Ascending aorta (tissue), 2 donors: ENCODE measurements at places on chromosomes 6 and 20. TPM values are rescaled to one million over a fixed set of nuclear protein-coding genes. Genes with fewer than 3 reads are reported as not detected.

DNA sequence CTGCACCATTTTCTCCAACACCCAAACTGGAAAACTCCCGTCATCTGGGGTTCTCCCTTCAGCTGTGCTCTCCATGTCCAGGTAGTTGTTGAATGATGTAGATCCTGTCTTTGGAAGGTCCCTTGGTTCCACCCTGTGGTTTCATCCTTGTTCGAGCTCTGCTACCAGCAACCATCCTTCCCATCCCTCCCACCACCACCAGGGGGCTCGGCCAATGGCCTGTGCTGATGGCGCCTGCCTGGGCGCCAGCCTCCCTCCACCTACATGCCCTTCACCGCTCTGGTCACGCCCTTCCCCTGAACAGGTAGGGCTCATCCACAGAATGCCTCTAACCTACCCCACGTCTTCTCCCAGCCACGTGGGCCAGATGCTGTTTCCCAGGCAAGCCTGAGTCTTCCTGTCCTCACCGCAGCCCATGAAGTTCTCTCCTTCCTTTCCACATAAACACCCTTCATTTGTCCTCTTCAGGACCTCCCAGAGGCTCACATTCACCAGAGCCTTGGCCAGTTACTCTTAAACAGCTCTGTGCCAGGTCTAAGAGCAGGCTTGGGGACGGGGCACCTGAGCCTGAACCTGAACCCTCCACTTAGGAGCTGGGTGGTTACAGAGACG, 75.1 kb upstream of the DUSP22 start:
- H3K4me1 ChIP-seq: no peaks in the 10 kb centered on the region
- no peaks in the 10 kb centered on the region for H3K36me3 ChIP-seq
- DNase-seq: no peak
- H3K27ac ChIP-seq: no peak overlapping the region

BPIFB2 gene
- total RNA-seq: not detected

- no peak for DNase-seq
- H3K4me3 ChIP-seq: no peak overlapping the region
- H3K27me3 ChIP-seq: no peaks in the 10 kb centered on the region
- no peaks in the 10 kb centered on the region for H3K36me3 ChIP-seq
- peaks cover 40% of the 10 kb centered on the region for H3K4me1 ChIP-seq
Measured at GRCh38 chr6:85470023-85470410, 20.1 kb downstream of the NT5E start.

GRCh38 chr20:50123418-50123817, 10.5 kb upstream of the UBE2V1 start:
- H3K36me3 ChIP-seq: peaks cover 33% of the 10 kb centered on the region
- DNase-seq: no peak
- H3K27me3 ChIP-seq: no peaks in the 10 kb centered on the region
- peaks cover 3% of the 10 kb centered on the region for H3K4me1 ChIP-seq
- no peak overlapping the region for H3K27ac ChIP-seq
- no peak overlapping the region for H3K4me3 ChIP-seq

DNA sequence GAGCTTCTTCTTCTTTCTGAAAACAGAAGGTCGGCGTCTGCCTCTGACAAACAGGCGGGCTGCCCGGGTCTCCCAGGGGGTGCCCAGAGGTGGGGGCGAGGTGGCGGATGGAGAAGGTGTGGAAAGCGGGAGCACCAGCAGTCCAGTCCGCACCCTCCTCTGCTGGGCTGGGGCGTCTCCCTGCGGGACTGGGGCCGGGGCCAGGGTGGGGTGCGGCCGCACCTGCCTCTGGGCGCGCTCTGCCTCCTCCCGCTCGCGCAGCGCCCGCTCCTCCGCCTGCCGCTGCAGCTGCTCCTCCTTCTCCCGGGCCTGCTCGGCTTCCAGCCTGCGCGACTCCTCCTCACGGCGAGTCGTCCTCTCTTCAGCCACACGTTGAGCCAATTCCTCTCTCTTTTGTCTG, 71.1 kb upstream of the BCLAF1 start:
- no peaks in the 10 kb centered on the region for H3K4me1 ChIP-seq
- H3K36me3 ChIP-seq: peaks cover 5% of the 10 kb centered on the region
- no peak for DNase-seq
- no peaks in the 10 kb centered on the region for H3K27me3 ChIP-seq

DNA sequence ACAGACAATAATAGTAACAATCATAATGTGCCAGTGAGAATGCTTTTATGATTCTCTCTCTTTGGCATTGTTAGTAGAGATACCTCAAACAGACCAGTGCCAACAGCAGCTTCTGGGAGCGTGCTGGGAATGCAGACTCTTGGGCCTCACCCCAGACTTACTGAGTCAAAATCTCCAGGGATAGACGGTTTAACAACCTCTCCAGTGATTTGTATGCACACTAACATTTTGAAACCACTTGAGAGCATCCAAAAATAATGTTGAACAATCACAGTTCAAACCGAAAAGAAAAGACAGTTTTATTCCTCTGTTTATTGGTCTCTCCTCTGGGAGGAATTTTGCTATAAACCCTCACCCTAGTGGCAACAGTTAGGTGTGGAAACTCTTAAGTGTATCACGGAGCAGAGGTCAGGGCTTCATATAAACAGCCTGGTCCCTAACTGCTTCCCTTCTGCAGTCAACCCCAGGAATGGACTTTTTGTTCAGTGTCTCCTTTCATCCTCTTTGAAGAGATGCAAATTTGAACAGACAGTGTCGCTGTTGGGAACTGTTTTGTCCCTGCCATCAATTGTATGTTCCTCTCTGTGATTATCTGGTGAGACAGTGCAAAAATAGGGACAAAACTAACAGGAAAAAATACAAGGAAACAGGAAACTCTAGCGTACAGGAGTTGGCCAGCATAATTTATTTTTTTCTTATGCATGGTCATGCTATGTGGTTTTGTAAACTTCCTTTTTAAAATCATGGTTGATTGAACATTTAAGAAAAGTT, 162.4 kb upstream of the BTBD3 start:
- no peaks in the 10 kb centered on the region for H3K4me1 ChIP-seq
- H3K4me3 ChIP-seq: no peak overlapping the region
- DNase-seq: no peak
- H3K27ac ChIP-seq: no peak overlapping the region

DNA sequence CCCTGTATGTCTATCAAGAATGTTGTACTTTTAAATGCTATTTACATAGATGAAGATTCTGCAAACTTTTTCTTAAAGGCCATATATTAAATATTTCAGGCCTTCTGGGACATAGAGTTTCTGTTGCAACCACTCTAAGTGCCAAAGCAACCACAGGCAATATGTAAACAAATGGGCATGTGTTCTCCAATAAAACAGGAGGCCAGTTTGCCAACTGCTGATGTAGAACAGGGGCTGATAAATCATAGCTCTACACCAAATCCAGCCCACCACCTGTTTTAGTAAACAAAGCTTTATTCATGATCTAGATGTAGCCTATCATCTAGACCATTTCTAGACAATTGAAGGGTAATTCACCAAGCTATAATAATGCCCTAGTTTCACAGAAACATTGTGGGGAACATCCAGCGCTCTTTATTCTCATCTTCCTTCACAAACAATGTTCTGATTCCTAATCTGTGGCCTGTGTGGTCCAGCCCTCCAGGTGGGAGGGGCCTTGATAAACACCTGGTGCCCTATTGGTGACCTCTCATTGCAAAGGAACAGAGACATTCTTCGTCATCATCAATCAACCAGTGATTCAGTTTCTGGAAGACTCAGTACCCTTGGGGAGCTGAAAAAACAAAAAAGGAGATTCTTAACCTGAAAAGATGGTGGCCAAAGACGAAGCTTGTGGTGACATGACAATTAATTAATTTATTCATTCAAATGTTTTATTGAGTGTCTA, 80.2 kb downstream of the PREP start:
- no peak overlapping the region for H3K27ac ChIP-seq
- H3K36me3 ChIP-seq: peaks cover 17% of the 10 kb centered on the region
- H3K27me3 ChIP-seq: no peaks in the 10 kb centered on the region
- H3K4me3 ChIP-seq: no peak overlapping the region

GRCh38 chr6:52098721-52099120, 11.3 kb upstream of the PKHD1 start:
- H3K4me3 ChIP-seq: no peak overlapping the region
- no peaks in the 10 kb centered on the region for H3K27me3 ChIP-seq
- no peak overlapping the region for H3K27ac ChIP-seq
- no peaks in the 10 kb centered on the region for H3K36me3 ChIP-seq

SNAP25 gene
- 0.43 TPM for total RNA-seq

- H3K36me3 ChIP-seq: no peaks in the 10 kb centered on the region
- DNase-seq: no peak
- H3K4me3 ChIP-seq: no peak overlapping the region
- no peaks in the 10 kb centered on the region for H3K27me3 ChIP-seq
- no peaks in the 10 kb centered on the region for H3K4me1 ChIP-seq
- no peak overlapping the region for H3K27ac ChIP-seq
Measured at GRCh38 chr6:140436023-140436811, 1061.8 kb upstream of the CITED2 start.

GRCh38 chr20:16063881-16064280, 509.4 kb downstream of the KIF16B start:
- DNase-seq: no peak
- no peaks in the 10 kb centered on the region for H3K27me3 ChIP-seq
- H3K4me3 ChIP-seq: no peak overlapping the region

NXT1 gene
- total RNA-seq: 50.0 TPM

GRCh38 chr6:136415351-136416007, 125.8 kb upstream of the BCLAF1 start:
- H3K27me3 ChIP-seq: no peaks in the 10 kb centered on the region
- H3K4me1 ChIP-seq: no peaks in the 10 kb centered on the region
- DNase-seq: no peak
- no peak overlapping the region for H3K4me3 ChIP-seq
- no peak overlapping the region for H3K27ac ChIP-seq
